Activated CD4-positive, alpha-beta T cell treated with anti-CD3 and anti-CD28 coated beads, Interleukin-2, amount 50 U/mL, for 16 hours (primary cell): ENCODE measurements at places on chromosomes 12 and 14.

- DNase-seq, result no peak
These were observed 201.2 kb downstream of the DAD1 start for GRCh38 chr14:22387776-22388241.

DNA sequence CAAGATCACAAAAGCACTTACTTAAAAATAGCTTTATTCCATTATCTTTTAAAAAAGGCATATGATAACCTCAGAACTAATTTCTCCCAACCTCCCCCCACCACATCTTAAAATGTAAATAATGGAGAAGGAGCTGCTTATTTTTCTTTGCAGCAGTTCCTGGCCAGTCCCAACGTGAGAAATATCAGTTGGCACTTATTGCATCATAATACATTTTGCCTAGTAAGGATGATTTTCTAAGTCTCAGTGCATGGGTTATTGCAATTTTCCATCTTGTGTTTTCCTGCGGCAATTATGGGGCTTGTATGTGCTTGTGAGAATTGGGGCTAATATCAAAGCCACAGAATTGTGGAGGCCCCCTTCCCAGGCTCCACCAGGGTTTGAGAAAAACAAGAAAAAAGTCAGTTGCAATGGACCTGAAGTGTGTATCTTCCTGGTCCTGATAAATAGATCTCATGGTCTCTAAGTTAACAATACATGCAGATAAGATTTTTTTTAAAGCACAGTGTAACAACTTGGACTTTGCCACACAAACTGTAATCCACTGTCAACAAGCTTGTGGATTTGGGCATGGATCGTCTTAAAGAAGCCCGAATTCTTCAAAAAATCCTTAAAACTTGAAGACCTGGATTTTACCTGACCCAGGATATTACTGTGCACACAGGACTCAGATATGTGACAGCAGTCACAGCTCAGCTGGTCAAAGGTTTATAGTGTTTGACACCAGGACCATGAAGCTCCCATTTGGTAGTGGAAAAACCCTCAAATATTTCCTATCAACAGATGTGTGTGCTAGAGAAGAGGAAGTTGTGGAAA is 2.8 kb upstream of the WSB2 start:
- DNase-seq, result no peak

GRCh38 chr12:120879102-120879501 is 25.1 kb downstream of the SPPL3 start:
- no peak for DNase-seq

DNA sequence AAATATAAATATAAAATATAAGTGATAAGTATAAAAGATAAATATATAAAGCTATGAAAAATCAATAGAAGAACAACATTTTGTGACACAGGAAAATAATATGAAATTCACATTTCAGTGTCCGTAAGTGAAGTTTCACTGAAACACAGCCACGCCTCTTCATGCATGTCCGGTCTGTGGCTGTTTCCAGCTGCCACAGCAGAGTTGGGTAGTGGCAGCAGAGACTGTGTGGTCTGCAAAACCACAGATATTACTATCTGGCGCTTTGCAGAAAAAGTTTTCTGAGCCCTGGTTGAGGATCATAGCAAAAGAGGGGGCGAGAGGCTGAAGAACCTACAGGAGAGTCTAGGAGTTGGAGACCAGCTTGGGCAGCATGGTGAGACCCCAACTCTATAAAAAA is 780 bp downstream of the SERPINA4 start:
- no peak for DNase-seq

DNA sequence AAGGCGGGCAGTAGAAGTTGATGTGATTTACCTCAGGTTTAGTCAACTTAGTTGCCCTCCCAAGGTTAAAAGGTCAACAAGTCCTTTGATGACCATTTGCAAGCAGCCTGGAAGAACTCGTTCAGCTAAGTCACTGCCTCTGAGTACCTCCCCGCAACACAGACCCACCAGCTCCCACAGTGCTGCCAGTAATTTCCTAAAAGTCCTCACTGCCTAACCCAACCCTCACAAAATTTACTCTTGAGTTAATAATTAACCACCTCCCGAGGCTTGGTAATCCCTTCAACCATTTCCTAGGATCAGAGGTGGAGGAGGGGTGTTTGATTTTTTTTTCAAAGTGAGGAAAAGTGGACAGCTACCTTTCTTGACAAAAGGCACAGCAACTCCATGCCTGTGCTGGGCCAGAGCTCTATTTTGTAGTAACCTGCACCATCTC is 55.8 kb downstream of the MAP3K9 start:
- no peak for DNase-seq

DNA sequence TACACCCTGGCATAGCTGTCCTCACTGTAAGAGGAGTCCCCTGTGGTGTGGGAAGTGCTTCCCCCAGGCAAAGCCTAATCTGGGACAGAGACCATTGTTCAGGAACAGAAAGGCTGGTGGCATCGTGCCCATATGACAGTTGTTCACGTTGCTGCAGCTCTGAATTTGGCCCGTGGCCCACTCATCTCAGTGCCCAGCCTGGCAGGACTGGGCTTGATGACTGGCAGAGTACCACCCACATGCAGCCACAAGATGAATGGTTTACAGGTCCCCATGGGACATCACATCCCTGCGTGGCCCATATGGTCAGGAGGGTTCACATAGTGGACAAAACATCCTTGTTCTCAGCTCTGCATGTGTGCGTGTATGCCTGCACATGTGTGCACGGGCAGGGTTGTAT is 17.5 kb downstream of the IQSEC3 start:
- no peak for DNase-seq

GRCh38 chr12:131530041-131530332 is 180.9 kb upstream of the SFSWAP start:
- DNase-seq, result no peak

GRCh38 chr14:101961746-101962502 is 2.4 kb upstream of the DYNC1H1 start:
- no peak for DNase-seq

- no peak for DNase-seq
These were observed 10.3 kb upstream of the INF2 start for GRCh38 chr14:104678901-104679705.

DNA sequence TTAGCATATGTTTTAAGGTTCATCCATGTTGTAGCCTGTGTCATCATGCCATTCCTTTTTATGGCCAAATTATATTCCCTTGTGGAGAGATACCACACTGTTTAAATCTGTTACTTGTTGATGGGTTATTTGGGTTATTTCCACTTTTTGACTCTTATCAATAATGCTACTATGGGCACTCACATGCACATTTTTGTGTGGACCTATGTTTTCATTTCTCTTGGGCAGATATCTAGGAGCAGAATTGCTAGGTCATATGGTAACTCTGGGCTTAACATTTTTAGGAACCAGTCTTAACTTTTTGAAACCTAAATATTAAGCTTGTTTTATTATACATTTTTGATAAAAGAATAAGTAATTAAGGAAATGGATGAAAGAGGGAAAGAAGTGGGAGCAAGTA is 4.0 kb downstream of the EML1 start:
- no peak for DNase-seq

DNA sequence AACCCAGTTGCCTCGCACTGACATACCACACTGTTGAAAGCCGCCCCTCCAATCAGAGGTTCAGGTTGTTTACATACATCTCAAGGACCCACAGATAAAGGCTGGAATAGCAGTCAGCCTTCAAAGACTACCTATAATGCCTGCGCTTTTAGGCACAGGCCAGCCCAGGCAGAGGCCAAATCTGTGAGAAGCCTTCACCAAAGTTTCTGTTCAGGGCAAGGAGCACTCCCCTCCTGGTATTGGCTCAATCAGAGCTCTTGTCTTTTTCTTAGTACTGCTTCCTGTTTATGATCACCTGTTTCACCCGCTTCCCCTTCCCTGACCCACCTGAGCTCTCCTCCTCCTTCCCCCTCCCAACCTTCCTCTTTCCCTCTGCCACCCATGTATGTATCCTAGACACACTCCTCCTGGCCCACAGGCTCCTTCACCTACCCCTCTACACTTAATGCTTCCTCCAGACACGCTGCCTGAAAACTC is 34.8 kb downstream of the DUSP16 start:
- DNase-seq, result no peak
